Purkinje cell (primary cell): ENCODE measurements at places on chromosomes 6 and 20. TPM values are rescaled to one million over a fixed set of nuclear protein-coding genes. Genes with fewer than 3 reads are reported as not detected.

Gene CLPSL1
- not detected in 2 replicates for polyA plus RNA-seq

Gene RNASET2
- polyA plus RNA-seq: 12.7 and 14.7 TPM in 2 replicates

Gene TNFRSF6B
- polyA plus RNA-seq: not detected in 2 replicates

Gene ARHGAP18
- polyA plus RNA-seq: 2.6 and 5.5 TPM in 2 replicates

Gene PDCD2
- polyA plus RNA-seq: 38.8 and 46.6 TPM in 2 replicates

Gene KIAA0408
- 185 and 258 TPM in 2 replicates for polyA plus RNA-seq

Gene DDO
- polyA plus RNA-seq: 1.1 and 2.1 TPM in 2 replicates

Gene ZNF334
- 10.5 and 13.3 TPM in 2 replicates for polyA plus RNA-seq

Gene DEF6
- polyA plus RNA-seq: 0.66 and 2.3 TPM in 2 replicates

Gene UBE2C
- polyA plus RNA-seq: not detected in 2 replicates

Gene NRSN1
- polyA plus RNA-seq: 88.3 and 130 TPM in 2 replicates

Gene NPBWR2
- polyA plus RNA-seq: not detected in 2 replicates

Gene CMTR1
- polyA plus RNA-seq: 5.2 and 5.3 TPM in 2 replicates

Gene GPR63
- polyA plus RNA-seq: 123 and 129 TPM in 2 replicates

Gene FAM162B
- not detected in 2 replicates for polyA plus RNA-seq

Gene MMP24OS
- 17.4 and 18.9 TPM in 2 replicates for polyA plus RNA-seq

Gene GID8
- polyA plus RNA-seq: 6.3 and 9.5 TPM in 2 replicates

Gene ZSCAN9
- polyA plus RNA-seq: 3.0 and 9.8 TPM in 2 replicates

Gene EEF1A2
- polyA plus RNA-seq: 13.6 and 15.1 TPM in 2 replicates
